ENCODE measurements at places on chromosomes 13 and 19.

DNA sequence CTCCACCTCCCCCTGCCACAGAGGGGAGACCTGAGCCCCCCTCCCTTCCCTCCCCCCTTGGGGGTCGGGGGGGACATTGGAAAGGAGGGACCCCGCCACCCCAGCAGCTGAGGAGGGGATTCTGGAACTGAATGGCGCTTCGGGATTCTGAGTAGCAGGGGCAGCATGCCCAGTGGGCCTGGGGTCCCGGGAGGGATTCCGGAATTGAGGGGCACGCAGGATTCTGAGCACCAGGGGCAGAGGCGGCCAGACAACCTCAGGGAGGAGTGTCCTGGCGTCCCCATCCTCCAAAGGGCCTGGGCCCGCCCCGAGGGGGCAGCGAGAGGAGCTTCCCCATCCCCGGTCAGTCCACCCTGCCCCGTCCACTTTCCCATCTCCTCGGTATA lies 2.4 kb upstream of the APOE start:
- no peak for DNase-seq

- DNase-seq: no peak
Measured at GRCh38 chr13:112431734-112432133, 55.6 kb downstream of the SPACA7 start.

- no peak for DNase-seq
Measured at GRCh38 chr13:38636761-38637160, 50.1 kb upstream of the FREM2 start.

DNA sequence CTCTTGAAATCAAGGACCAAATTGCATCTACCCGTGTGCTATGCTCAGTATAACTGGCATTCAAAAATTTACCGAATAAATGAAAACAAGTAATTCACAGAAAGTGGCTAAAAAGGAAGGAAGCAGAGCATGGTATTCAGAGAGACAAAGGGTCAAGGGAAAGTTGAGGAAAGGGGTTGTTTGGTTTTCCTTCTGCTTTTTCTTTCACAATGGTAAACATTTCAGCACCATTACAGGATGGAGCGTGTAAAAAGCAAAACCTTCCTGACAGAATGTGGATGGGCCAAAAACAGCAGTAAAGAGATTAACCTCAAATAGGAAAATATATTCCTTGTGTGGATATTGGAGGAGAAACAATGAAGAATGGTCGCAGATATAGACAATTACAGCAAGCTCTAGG lies 14.8 kb downstream of the DIAPH3 start:
- DNase-seq: no peak

GRCh38 chr19:13172346-13173138 lies 22.3 kb downstream of the IER2 start:
- DNase-seq: no peak

- peak; percentile 32 for DNase-seq
Measured at GRCh38 chr13:35978607-35979316, 152.4 kb downstream of the DCLK1 start.

GRCh38 chr19:45222724-45223123 lies 22.5 kb downstream of the EXOC3L2 start:
- DNase-seq: no peak

GRCh38 chr19:10881403-10882107 lies 10.2 kb downstream of the CARM1 start:
- DNase-seq: no peak

- DNase-seq: no peak
Measured at GRCh38 chr13:20363603-20364002, 131.5 kb upstream of the GJB6 start.

- DNase-seq: no peak
Measured at GRCh38 chr13:66775196-66775595, 454.9 kb downstream of the PCDH9 start.

DNA sequence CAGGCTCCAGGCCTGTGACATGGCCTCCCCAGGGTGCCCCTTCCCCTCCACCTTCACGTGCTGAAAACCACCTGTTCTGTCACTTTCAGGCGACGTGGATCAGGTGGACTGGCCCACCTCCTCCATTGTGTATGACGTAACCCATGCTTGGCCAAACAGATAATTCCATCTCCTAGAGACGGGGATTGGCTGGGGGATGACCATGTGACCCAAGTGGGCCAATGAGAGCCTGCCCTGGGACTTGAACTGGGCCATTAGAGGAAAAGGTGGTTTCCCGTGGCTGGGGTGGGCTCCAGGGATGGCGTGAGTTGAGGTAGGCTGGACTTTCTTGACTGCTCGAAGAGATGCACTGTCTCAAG lies 3.6 kb upstream of the ADAMTSL5 start:
- DNase-seq: no peak

GRCh38 chr13:90896002-90896401 lies 451.5 kb upstream of the MIR17HG start:
- no peak for DNase-seq

GRCh38 chr13:38730332-38730731 lies 43.5 kb downstream of the FREM2 start:
- no peak for DNase-seq

- DNase-seq: no peak
Measured at GRCh38 chr19:28980236-28980868, 232.6 kb downstream of the UQCRFS1 start.

- DNase-seq: no peak
Measured at GRCh38 chr13:99237981-99238662, 20.1 kb downstream of the GPR18 start.

Measured in HuH-7 (cell line).